ENCODE measurements at places on chromosomes 12 and 14.

DNA sequence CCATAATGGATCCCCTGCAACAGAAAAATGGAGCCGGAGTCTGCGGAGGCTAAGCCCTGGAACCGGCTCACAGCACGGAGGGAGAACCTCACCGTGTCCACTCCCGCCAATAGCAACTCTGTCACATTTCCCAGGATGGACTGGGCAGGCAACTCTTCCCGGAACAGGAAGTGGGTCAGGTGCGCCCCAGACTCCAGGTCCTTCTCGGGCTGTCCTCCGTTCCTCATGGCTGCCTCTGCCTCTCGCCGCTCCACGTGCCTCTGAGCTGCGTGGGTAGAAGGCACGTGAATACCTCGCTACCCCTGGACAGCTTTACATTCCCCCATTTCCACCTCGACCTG is 2.2 kb downstream of the CYP27B1 start:
- DNase-seq = no peak

GRCh38 chr12:122121745-122122144 is 43.2 kb downstream of the MLXIP start:
- DNase-seq = no peak

- DNase-seq = no peak
Measured at GRCh38 chr14:100083706-100084105, 18.5 kb downstream of the EVL start.

DNA sequence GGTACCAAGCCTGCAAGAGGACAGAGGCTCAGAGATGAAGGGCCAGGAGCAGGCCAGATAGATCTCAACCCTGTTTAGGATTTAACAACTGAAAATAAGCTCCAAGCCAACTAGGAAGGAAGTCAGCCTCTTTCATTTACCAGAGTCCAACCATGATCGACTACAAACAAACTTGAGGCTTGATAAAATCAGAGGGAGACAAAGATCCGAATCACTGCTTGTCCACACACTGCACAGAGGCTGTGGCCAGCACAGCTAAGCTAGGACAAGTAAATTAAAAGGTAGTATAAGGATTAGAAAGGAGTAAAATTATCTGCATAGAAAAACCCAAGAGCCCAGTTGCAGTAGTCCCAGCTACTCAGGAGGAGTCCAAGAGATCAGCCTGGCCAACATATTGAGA is 40.3 kb downstream of the FAM222A start:
- no peak for DNase-seq

DNA sequence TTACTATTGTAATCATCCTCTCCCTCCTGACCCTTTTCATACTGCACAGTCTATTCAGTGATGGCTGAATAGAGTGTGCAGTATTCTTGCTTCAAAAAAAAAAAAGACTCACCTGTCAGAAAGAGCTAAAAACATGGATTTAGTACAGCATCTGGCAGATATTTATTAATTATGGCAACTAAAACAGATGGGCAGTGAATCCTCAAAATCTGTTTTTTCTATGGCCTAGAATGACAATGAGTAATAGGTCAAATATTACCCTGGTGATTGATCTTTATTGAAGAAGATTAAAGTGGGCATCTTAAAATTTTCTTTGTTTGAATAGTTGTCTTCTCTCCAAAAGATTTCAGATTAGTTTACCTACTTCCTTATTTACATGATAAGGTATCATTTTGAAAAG is 543.6 kb downstream of the FOXG1 start:
- DNase-seq = no peak

DNA sequence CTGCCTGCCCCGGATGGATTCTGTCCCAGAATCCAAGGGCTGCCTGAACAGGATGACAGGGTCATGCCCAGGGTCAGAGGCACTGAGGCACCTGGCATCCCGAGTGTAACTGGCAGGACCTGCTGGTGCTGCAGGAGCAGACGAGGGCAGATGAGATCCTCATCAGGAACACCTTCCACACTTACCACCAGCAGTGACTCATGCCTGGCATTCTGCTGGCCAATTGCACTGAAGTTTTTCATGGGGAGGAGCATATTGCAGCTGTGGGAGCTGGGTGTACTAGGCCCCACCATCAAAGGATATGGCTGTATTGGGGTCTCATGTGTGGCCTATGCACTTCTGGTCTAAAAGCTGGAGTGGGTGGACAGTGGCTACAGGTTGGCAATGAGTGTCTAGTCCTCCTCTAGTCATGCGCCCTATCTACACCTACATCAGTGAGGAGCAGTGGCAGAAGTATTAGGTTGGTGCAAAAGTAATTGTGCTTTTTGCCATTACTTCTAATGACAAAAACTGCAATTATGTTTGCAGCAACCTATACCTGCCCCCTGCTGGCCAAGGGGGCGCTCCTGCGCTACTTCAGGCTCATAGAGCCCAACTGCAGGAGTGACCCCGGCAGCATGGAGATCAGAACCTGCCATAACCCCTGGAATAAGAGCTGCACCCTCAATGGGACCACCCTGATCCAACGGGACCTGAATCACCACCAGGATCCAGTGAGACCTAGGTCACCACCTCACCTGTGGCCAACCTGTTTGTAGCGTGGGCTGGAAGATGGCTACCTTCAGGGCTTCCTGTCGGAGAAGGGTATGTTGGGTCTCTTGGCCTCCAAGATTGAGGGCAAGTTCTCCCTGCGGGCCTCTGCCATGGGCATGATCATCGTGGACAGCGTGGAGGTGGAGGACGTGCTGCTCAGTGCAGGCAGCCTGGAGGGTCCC is 8.0 kb upstream of the C12orf42 start:
- DNase-seq = no peak

GRCh38 chr14:35881280-35881679 is 55.1 kb downstream of the BRMS1L start:
- DNase-seq = no peak

DNA sequence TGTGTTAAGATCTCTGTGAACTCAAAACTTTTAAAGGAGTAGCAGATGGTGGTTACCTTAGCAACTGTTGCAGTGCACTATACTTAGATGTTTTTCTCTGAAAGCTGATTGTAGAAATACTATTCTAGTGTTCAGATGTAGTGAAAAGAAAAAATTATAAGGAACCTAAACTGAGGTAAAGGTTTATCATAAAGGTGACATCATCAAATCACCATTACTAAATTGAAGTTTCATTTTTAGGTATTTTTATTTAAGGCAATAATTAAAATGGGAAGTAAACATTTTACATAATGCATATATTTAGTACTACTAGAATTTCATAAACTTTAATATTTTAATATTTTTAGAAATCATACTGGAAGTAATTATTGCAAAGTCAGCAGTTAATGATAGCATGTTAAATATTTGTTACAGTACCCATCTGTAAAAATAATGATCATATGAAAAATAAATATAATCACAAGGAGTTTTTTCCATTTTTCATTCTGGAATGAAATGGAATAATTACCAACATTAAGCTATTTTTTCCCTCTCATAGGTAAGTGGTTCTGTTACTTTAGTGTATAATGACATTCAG is 141.1 kb upstream of the NAV3 start:
- DNase-seq = no peak

DNA sequence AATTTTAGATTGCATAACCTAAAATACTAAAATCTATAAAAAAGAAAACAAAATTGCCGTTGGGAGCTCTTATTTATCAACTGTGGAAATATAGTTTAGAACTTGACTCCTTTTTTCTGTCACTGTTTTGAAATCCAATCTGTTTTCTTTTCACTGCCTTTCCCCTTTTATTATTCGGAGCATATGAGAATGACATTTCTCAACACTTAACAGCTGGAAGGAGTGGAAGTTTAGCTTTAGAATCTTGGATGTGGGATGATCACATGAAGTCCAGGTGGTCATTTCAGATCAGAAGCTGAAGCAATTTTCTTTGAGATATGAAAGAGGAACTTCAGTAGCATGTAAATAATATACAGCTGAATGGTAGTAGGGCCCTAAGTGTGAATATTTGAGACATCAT is 16.7 kb downstream of the TRHDE start:
- no peak for DNase-seq

GRCh38 chr12:91017043-91017442 is 12.3 kb upstream of the EPYC start:
- DNase-seq = no peak

GRCh38 chr12:29771786-29772185 is 12.0 kb downstream of the TMTC1 start:
- DNase-seq = no peak

DNA sequence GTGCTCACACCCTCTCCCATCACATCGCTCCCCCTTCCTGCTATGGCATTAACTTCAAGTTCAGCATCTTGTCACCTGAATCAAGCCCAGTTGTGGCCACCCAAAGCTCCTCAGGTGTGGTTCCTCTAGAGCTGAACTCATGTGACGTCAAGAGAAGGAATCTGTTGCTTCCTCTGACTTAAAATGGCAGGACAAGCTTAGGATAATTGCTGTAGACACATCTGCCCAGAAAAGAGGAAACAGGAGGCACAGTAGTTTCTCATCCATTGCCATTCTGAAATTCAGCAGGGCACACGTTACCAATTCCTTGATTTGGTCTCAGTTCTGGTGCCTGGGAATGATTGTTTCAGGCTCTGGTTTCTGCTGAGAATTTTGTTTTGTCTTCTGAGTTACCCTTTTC is 52.1 kb downstream of the RCOR1 start:
- DNase-seq = no peak

- DNase-seq = no peak
Measured at GRCh38 chr14:20198991-20199390, 8.3 kb downstream of the OR11G2 start.

GRCh38 chr12:123286652-123287373 is 15.2 kb upstream of the CDK2AP1 start:
- DNase-seq = no peak

DNA sequence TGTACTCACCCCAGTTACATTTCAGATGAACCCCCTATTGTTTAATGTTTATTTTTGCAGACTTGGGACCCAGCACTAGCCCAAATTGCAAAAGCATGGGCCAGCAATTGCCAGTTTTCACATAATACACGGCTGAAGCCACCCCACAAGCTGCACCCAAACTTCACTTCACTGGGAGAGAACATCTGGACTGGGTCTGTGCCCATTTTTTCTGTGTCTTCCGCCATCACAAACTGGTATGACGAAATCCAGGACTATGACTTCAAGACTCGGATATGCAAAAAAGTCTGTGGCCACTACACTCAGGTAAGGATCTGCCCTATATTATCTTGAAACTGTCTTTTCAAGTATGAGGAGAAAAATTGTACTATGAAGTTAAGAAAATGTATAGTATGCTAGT is 1.2 kb downstream of the GLIPR1 start:
- DNase-seq = no peak
